ENCODE measurements at places on chromosomes 12 and 14.
A peak's percentile ranks its signal among the peaks of the same experiment; 100 is the strongest.

GRCh38 chr14:75318353-75318752, 39.7 kb downstream of the FOS start:
- no peak for DNase-seq

- no peak for DNase-seq
Observed at GRCh38 chr12:104568935-104569334, 112.2 kb downstream of the CHST11 start.

GRCh38 chr12:15323480-15323879, 1.2 kb downstream of the PTPRO start:
- no peak for DNase-seq

GRCh38 chr12:14954269-14954668, 7.1 kb downstream of the ARHGDIB start:
- no peak for DNase-seq

- DNase-seq, result no peak
Observed at GRCh38 chr12:87253157-87253556, 776.0 kb downstream of the C12orf50 start.

DNA sequence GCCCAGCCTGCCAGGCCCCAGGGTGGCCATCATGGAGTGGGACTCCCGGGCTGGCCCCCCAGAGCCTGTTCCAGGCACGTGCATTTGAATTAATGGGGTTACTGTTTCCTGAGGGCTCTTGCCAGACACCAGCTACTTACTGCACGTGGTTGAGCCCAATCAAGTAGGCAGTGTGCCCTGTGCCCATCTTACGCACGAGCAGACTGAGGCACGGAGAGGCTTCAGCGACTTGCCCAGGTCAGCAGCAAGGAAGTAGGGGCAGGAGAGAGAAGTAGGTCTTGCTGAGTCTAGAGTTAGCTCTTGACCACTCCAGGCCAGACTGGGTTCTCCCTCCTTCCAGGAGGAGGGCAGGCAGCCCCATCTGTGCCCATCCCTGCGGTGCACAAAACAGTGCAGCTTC, 67.7 kb downstream of the DIO3 start:
- DNase-seq, result no peak

- no peak for DNase-seq
Observed at GRCh38 chr14:97491697-97492096, 694.5 kb downstream of the VRK1 start.

- peak; percentile 92 for DNase-seq
Observed at GRCh38 chr12:57611108-57611826, at the start of gene ARHGEF25. Gene ARHGEF25, plus strand, starts transcription at chr12:57611435. Its CDS starts 460 bp downstream, at chr12:57611895.

- no peak for DNase-seq
Observed at GRCh38 chr12:42039577-42039976, 105.1 kb downstream of the GXYLT1 start.

- DNase-seq, result no peak
Observed at GRCh38 chr12:128078301-128078971, 188.5 kb upstream of the TMEM132C start.

- DNase-seq, result no peak
Observed at GRCh38 chr12:83893101-83893500, 1019.5 kb downstream of the SLC6A15 start.

GRCh38 chr14:41521891-41522290, 84.8 kb upstream of the LRFN5 start:
- no peak for DNase-seq

DNA sequence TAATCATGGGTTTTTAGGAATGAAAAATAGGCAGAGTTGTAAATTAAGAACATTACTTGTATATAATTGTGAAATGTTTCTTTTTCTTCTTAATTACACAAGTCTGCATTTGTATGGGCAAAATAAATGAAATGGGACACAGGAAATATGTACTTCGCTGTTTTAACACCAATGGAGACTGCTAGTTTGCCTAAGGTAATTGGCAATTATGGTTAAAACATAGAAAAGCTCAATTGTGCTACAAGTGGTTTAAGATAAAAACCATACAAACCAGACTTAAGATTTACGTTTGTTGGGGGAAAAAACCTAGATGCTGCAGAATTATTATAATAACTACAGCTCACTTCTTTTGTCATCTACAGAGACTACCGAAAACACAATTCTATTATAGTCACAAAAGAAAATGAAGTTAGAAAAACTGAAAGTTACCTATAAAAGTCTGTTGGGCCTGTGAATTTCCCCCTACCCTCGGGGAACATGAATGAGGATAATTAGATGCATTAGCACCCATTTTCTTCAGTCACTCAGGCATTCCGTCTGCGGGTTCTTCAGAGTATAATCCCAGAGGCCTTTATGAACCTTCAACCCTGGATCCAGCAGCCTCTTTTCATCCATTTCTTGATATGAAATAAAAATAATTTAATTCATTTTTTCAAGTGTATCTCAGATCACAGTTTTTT, 37.2 kb downstream of the BTBD7 start:
- DNase-seq, result no peak

- DNase-seq, result no peak
Observed at GRCh38 chr14:86707071-86707470, 1177.1 kb downstream of the FLRT2 start.

DNA sequence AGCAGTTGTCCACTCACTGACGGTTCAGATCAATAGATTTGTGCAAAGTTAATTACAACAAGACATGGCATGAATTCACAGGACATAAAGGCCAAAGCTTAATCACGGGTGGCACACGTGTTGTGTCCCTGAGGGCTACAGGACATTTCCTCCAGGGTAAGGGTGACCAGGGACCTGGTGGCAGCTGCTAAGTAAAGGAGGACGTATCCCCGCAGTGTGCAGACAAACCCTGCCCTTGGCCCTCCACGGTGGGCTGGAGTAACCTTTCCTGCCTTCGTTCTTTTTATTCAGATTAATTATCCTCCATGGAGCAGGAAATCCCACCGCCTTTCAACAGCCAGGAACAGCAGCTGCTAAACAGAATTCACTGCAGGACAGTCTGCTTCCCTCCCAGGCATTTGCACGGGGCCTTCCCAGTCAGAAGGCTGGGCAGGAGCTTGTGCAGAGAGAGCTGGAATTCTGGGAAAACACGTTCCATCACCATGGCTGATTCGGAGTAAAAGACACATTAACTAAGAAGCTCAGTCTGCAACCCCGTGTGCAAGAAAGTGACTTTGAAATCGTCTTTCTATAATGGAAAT, 289.9 kb upstream of the SFSWAP start:
- DNase-seq, result no peak

- no peak for DNase-seq
Observed at GRCh38 chr12:55659486-55660385, 23.0 kb downstream of the OR10P1 start.

DNA sequence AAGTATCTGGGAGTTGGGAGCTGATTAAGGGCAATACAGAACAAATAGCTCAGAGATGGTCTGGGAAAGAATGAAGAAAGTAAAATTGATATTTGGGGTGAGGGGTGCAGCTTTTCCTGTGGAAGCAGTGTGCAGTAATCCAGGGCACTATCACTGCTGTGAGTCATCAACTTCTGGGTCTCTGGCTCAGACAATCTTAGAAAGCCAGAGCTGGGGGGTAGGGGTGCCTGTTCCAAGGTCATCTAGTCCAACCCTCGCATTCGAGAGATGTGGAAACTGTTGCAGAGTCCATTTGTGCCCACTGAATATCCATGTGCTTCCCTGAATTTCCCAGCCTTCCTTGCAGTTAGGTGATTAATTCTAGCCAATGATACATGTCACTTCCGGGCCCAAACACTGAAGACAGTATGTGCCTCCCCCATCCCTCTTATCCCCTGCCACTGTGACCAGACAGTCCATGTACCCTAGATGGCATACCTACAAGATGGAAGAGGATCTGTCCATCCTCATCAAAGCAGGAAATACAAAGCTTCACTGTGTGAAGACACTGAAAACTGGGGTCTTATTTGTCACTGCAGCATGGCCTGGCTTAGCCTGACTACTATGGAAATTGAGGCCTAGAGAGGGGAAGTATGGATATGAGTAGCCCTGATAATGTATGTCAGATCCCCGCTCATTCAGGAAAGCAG, 51.9 kb downstream of the ZFP36L1 start:
- DNase-seq, result no peak

- no peak for DNase-seq
Observed at GRCh38 chr12:106070147-106070546, 68.6 kb downstream of the NUAK1 start.

DNA sequence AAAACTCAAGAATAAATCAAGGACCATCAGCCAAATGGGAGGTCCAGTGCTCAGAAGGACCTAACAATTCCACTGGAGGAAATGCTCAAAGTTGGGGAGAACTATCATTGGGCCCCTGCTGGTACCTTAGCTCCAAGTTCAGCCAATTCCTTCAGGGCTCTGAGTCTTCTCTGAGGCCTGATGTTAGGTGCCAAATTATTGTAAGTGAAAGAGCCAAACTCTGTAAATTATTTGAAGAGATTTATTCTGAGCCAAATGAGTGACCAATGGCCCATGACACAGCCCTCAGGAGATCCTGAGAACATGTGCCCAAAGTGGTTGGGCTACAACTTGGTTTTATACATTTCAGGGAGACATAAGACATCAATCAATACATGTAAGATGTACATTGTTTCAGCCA, 8.2 kb upstream of the TMEM263 start:
- no peak for DNase-seq

GRCh38 chr12:55658212-55658611, 21.5 kb downstream of the OR10P1 start:
- no peak for DNase-seq

- no peak for DNase-seq
Observed at GRCh38 chr12:632102-632696, 31.0 kb downstream of the NINJ2 start.

- no peak for DNase-seq
Observed at GRCh38 chr12:54341378-54342300, 16.7 kb downstream of the COPZ1 start.

DNA sequence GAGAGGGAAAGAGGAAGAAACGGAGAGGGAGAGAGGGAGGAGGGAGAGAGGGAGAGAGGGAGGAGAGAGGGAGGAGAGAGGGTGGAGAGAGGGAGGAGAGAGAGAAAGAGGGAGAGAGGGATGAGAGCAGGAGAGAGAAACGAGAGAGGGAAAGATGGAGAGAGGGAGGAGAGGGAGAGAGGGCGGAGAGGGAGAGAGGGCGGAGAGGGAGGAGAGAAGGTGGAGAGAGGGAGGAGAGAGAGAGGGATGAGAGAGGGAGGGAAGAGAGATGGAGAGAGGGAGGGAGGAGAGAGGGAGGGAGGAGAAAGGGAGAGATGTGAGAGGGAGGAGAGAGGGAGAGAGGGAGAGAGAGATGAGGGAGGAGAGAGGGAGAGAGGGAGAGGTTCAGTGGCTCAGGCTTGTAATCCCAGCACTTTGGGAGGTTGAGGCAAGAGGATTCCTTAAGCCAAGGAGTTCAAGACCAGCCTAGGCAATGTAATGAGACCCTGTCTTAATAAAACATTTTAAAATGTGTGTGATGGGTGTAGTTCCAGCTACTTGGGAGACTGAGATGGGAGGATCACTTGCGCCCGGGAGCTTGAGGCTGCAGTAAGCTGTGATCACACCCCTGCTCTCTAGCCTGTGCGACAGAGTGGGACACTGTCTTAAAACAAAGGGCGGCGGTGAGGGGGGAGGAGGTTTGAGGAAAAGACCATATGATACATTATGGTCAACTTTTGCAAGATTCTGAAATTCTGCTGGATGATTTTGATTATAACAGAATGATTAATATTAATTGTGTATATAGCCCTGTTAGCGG, 21.3 kb upstream of the SNRPF start:
- DNase-seq, result no peak

DNA sequence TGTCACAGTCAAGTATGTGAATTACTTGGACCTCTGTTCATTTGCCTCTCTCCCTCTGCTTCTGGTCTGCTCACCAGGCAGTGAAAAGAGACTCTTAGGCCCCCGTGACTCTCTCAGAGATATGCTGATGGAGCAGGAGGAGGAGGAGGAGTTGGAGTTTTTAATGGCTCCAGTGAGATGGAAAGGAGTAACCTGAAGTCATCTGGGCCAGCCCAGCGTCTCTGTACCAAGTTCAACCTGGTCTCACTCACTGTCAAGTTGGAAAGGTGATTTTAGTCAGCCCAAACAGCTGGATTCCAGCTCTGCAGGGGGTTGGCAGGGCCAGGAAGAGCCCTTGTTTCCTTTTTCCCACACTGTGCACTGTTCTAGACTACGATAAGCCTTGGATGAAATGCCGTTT, 48.6 kb downstream of the SH2B3 start:
- no peak for DNase-seq

DNA sequence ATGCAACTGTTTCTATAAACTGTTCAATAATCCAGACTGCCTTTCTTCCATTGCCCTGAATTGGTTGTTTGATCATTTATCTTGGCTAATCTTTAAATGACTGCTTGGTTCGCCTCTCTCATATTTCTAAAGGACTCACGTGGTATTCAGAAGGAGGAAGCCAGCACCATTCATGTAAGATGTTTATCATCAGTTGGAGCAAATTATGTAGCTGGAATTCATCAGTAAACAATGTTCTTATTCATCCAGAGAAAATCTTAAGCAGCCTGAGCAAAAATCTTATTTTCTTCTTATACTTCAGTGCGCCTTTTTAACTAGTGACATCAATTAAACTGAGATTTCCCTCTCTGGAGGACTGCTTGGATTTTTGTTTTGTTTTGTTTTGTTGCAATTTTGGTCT, 538.7 kb upstream of the TMEM132C start:
- no peak for DNase-seq

DNA sequence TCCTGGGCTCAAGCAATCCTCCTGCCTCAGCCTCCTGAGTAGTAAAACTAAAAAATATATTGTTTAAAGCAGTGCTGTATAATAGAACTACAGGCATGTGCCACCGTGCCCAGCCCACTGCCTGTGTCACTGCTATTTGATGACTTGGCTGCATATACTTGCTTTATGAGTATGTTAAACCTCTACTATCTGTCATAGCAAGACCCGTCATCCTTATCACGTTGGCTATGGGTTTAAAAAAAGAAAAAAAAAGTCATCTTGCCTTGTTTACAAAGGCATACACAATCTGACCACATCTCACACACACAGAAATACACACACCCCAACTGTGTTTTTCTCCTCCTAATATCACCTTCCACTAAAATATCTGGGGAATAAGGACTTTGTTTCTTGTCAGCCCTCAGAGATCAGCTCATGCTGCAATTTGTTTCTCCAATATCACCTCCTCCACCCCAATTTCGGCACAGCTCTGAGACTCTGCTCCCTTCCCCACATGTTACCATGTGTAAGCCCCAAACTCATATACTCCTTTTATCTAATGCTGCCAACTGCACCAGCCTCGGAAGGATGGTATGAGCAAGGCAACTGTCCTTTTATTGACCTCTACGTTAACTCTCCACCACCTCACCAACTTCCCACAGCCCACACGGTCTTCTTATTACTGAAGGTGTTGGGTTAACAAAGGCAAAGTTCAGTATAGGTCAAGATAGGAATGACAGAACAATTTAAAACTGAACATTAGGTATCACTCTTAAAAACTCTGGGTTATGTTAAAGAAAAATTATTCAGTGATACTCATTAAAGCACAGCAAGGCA, 802 bp upstream of the TMPRSS12 start:
- DNase-seq, result no peak

- no peak for DNase-seq
Observed at GRCh38 chr14:20630340-20631022, 11.0 kb downstream of the OR6S1 start.

GRCh38 chr14:23049011-23049410, 7.0 kb downstream of the PSMB11 start:
- no peak for DNase-seq

- no peak for DNase-seq
Observed at GRCh38 chr12:79370021-79370420, 320.7 kb downstream of the PAWR start.
